ENCODE measurements at places on chromosomes 1 and 21.

DNA sequence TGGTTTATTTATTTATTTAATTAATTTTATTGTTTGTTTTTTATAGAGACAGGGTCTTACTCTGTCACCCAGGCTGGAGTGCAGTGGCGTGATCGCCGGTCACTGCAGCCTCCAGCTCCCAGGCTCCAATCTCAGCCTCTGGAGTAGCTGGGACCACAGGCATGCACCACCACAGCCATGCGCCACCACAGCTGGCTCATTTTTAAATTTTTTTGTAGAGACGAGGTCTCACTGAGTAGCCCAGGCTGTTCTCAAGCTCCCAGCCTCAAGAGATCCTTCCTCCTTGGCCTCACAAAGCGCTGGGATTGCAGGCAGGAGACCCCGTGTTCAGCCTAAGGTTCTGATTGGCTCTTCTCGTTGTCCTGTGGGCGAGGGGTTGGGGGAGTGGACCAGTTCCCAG lies 22.1 kb downstream of the UMODL1 start:
- no peak for DNase-seq

DNA sequence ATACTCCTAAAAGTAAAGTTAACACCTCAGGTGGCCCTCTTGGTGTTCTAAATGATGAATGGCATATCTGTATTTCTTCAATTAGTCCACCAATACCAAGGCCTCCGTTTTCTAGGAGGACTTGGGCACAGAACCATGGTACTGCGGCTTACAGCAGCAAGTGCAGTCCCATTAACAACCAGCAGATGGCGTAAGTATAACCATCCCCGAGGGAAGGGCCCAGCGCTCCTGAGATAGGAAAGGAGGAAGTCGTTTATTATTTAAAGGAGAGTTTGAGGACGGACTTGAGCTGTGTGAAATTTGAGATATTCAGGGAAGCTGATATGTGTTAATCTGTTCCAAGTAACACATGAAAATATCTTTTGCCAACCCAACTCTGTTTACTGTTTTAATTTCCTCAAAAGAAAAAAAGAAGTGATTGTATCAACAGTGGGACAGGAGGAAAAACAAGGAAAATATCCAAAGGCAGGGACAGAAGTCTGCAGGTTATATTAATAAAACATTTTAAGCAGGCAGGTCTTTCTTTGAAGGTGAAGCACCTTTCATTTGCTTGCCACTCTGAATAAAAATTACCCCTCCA lies 37.7 kb upstream of the KCNJ15 start:
- DNase-seq, result no peak

DNA sequence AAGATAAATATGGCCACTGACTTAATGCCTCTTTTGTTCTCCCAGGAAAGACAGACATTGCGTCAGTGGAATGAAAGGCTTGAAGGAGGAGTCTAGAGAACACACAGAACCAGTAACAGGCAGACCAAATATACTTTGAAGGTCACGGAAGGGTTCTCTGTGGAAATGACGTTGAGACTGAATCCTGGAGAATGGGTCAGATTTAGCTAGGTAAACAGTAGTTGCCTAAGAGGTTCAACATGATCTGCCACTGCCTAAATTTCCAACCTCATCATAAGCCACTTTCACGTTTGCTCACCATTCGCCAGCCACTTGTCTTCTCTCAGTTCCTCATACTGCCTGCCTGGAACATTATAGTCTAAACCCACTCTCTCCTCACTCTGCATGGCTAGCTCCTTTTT lies 20.5 kb downstream of the PLA2G4A start:
- no peak for DNase-seq

DNA sequence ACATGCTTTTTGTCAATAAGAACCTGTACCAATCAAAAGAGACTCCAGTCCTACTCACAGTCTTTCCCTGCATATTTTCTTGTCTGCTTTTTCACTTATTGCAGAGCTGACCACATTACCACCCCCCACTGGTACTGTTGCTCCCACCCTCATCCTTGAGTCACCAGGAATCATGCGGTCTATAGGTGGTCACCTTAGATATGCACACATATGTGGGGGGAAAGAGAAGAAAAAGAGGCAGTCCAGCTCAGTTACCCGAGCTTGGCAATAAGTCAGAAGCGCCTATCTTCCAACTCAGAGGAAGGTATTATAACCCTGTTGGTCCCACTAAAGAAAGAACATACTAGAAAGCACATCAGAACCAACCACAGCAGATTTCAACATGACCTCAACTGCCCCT lies 119.2 kb downstream of the SMYD2 start:
- DNase-seq, result no peak

- DNase-seq, result no peak
Observed at GRCh38 chr1:44829506-44830384, 13.3 kb downstream of the PTCH2 start.

Measured in kidney epithelial cell (primary cell).